ENCODE measurements at places on chromosomes 3 and 15.

DNA sequence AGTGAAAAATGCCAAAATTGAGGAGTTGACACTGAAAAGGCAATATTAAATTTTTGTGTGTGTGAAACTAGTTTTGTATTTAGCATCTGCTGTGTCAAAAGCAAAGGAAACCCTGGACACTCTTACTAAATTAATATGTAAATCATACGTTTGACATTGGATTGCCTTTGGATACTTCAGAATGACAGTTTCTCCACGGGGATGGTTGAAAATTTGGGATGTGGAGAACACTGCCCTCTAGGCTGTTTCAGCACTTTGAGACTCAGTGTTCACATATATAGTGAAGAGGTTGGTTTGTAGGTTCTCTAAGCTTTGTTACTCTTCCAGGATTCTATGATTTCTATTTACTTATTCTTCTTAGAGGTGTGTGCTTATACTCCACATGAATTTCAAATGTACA lies 3.0 kb downstream of the ROBO2 start:
- DNase-seq, result peak; percentile 20

DNA sequence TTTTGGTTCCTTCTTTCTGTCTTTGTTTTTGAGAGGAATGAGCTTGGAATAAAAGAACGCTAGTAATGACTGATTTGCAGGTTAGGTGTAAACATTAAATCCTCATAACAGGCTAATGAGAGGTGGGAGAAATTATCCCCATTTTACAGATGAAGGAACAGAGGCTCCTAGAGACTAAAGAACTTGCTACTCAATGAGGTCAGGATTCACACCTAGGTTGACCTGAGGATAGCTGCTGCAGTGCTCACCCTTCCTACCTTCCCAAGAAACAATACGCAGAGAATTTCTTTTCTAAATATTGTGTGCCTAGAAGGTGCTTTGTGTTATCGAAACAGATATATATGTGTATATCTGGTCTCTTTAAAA lies 106.3 kb downstream of the IGF1R start:
- DNase-seq, result no peak

- no peak for DNase-seq
Measured at GRCh38 chr15:48046813-48047438, 73.9 kb upstream of the SLC24A5 start.

DNA sequence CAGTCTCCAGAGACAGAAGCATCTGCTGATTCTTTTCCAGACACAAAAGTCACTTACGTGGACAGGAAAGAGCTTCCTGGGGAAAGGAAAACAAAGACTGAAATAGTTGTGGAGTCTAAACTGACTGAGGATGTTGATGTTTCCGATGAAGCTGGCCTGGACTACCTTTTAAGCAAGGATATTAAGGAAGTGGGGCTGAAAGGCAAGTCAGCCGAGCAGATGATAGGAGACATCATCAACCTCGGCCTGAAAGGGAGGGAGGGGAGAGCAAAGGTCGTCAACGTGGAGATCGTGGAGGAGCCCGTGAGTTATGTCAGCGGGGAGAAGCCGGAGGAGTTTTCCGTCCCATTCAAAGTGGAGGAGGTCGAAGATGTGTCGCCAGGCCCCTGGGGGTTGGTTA lies 25.4 kb downstream of the SYNM start:
- no peak for DNase-seq

DNA sequence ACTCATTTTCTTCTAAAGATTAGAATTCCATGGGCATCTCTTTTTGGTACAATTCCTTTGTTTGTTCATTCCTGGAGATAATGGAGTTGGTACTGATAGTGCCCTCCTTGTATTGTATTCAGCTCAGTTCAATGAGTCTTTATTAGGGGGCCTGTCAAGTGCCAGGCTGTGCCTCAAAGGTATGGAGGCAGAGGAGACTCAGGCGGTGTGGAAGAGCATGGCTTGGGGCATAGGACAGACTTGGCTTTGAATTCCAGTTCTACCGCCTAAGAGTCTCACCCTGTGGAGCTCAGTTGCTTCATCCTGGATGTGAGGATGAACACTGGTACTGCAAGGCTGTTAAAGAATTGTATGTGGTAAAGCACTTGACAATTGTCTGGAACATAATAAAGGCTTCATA lies 196.6 kb upstream of the IL12A start:
- no peak for DNase-seq

DNA sequence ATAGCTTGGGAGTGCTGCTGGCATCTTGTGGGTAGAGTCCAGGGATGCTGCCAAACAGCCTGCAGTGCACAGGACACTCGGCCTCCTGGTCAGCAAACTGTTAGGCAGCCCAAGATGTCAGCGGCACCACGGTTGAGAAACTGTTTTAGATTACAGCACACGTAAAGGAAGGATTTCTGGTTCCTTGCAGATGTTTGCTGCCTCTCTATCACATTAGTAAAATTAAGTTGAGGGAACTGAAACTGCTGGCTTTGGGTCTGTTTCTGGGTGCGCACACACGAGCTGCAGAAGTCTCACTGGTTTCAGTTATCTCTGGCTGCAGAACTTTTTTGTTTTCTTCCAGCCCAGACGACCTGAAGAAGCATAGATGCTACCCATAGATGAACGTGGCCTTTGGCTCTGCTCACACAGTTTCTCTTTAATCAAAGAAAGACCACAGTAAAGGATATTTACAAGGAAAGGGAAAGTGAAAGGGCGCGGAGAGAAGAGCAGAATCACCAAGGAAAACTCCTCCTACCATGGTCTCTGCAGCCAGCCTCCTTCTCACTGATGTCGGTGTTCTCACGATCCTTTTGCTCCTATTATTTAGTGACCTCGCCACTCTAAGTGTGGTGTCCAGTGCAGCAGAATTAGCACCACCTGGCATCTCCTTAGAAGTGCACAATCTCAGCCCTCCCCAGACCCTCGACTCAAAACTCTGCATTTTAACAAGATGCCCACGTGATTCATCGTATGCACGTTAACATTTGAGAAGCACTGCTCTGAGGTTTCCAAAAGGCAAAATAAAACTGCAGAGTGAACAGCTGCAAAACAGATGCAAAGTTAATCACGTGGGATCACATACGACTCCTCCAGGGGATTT lies 50.6 kb upstream of the AKAP13 start:
- no peak for DNase-seq

DNA sequence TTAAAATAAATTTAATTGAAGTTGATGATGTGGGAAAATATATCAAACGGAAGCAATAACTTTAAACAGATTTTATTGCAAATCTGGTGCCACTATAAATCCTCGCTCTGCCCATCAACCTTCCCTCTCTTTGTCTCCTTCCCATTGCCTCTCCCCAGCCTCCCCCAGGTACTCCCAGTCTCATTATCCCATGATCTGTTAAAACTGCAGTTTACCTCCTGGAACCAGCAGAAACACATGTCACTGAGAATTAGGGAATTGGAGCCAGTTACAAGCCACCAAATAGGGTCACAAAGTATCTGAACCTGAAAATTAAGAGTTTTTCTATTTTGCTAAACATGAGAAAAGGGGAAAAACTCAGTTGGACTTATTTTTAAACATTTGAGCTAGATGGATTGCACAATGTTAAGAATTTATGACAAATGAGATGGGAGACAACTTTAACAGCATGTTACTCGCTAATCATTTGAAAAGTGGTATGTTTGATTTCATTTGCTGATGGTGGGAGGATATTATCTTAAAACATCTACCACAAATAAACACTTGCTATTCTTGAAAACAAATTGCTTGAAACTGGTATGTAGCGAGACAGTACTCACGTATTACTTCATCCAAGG lies 2.4 kb downstream of the PLCH1 start:
- no peak for DNase-seq

Measured in NCI-H1694 treated with DMSO at 0.1 percent for 48 hours (cell line).